Esophagus squamous epithelium (tissue), 5 donors: ENCODE measurements at places on chromosomes 1 and 21.

DNA sequence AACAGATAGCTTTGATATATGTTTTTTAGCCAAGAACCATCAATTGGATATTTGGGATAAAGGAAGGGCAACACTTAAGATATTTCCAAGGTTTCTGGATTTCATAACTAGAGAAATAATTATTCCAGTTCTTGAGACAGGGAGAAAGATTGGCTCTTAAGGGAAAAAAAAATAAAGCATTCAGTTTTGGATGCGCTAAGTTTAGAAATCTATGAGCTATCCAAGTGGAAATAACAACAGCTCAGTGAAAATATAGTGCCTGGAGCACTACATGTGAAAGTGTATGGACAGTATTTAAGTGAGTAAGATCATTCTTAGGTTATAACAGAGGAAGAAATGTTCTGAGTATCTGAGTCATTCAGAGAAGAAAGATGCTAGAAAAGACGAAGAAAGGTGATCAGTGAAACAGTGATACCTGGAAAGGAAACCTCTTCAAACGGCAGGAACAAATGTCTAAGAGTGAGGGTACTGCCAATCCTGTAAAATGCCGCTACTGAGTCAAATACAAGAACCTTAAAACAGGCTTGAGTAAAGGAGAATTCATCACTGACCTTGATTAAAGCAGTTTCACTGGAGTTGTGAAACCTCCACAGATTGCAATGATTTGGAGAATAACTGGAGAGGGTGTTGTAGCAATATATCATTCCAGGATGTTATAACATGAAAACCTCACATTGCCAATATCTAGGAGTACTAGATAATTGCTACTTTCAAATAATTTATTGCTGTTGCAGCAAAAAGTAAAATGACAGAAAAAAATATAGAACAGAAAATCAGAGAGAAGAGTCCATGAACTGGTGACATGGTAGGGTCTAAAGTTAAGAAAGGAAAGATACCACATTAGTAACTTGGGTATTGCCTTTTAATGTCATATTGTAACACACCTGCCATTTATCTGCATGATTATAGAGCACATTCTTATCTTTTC, 482.1 kb upstream of the RGS18 start:
- no peak for DNase-seq

DNA sequence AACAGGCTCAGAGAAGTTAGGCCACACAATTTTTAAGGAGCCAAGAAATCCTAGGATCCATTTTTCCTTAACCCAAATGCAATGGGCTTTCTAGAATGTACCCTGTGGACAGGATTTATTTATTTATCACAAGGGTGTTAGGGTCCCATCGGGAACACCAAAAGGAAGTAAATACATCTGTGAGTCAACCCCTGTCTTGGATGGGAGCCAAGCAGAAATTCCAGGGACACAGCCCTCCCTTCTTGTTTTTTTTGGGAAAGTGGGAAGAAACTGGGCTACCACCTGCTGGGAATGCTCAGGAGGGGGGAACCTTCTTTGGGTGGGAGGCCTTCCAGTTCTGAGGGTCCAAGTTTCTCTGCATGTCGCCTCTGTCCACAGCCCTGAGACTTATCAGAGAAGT, 1.3 kb downstream of the CRNN start:
- DNase-seq = no peak

GRCh38 chr1:31504001-31504400, 72.3 kb upstream of the TINAGL1 start:
- no peak for DNase-seq

DNA sequence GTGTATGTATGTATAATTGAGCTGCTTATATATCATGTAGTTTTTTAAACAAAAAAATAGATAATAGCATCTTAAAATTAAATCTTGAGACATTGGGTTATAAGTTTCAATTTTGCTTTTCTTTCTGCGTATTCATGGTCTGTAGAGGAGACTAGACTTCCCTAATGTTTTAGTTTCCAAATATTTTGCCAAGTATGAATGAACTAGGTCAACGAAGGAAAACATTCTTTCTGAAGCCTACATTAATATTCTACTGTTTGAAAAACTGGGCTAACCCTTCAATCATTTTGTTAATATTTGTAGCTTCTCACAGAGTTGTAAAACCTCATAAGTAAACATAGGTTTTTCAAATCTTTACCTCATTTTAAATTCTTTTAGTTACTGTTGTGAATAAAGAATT, 592.7 kb downstream of the USP25 start:
- DNase-seq = no peak

DNA sequence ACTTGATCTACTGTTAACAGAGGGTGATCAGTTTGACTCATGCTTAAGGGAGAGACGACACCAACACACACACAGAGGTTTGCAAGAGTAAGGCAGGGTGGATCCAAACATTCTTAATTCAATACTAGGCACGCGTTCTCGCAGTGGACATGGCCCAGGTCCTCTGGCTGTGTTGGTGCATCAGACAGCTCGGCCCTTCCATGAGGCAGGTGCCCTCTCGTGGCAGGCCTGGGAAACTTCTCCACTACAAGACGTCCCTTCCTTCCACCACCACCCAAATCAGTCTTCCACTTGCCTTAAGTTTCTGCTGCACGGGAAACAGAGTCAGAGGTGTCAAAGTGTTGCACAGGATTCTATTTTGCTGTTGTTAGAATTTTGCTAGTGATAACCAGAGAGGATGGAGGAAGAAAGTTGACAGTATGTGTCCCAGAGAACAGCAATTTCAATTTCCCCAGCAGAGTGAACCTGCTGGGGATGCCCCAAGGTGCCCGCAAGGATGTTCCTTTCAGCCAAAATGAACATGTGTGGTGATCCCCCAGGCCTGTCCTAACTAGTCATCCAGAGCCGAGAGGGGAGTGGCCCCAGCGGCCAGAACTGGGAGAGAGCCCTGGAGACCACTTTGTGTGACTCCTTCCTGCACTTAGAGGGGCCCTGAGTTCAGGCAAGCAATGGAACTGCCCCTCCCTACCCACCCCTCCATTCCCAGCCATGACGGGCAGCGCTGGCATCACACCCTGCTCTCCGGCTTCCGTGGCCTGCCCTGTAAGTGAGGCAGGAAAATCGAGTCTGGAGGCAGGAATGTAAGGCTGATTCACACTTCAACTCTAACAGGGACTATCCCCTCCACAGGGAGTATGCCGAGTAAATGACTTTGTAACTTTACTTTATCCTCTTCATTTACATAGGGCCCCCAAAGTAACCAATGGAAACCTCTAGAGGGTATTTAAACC, 34.8 kb downstream of the MX1 start:
- DNase-seq = no peak

DNA sequence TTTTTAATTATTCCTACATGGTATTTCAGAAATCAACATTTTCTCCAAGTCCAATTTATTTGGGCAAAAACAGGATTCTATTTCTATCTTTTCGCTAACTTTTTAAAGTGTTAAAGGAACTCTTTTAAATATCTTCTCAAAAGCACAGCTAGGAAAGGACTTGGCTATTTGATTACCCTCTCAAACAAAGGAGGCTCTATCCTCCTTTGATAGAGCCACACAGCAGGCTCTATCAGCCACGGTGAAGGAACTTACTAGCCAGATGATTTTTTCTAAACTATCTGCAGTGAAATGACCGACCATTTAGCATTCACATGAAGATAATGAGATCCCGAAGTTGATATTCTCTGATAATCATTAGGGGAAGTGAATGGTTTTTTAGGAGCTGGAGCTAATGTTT, 9.1 kb downstream of the ANGPTL7 start:
- DNase-seq = no peak

- no peak for DNase-seq
Measured at GRCh38 chr1:234235434-234235881, 137.8 kb upstream of the COA6 start.

GRCh38 chr1:26785611-26786436, 1.9 kb upstream of the PIGV start:
- no peak for DNase-seq

GRCh38 chr21:33036430-33037162, 10.9 kb downstream of the OLIG2 start:
- no peak for DNase-seq

- no peak for DNase-seq
Measured at GRCh38 chr1:47558601-47559593, 121.1 kb downstream of the FOXD2 start.

- DNase-seq = no peak
Measured at GRCh38 chr1:6637770-6638169, 13.1 kb downstream of the THAP3 start.

DNA sequence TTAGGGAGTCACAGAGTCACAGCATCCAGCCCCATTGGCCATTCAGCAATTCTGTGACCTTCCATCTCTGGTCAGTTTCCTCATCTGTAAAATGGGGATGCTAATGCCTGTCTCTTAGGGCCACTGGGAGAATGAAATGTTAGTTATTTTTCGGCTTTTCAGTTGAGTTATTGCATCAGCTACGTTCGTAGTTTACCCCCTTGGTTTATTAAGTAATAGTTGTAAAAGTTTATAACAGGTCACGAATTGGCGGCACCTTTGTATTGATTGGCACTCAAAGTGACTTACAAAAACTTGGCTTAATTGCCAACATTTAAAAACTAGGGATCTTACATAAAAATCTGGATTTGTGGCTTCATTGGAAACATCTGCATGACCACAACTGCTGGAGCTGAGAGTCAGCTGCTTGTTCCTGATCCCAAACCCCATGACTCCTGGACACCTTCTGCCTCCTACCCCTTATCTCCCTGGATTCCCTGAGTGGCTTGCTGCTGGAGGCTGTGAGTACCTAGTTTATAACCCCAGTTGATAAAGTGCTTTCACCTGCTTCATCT, 23.0 kb upstream of the SLC1A7 start:
- DNase-seq = no peak

DNA sequence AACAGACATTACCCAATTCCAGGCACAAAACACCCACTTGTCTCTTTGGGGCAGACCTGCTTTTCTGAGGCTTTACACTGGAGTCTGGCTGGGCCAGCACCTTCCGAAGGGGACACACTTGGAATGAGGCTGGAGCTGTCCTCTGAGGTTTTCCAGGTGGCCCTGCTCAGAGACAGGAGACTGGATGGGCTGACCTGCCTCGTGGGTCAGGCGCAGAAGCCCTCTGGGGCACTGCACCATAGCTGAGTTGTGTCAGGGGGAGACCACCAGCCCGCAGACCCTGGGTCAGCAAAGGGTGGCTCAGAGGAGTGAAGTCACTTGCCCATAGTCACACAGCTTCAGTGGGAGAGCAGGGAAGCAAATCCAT, 1.8 kb downstream of the SH2D5 start:
- DNase-seq = no peak

DNA sequence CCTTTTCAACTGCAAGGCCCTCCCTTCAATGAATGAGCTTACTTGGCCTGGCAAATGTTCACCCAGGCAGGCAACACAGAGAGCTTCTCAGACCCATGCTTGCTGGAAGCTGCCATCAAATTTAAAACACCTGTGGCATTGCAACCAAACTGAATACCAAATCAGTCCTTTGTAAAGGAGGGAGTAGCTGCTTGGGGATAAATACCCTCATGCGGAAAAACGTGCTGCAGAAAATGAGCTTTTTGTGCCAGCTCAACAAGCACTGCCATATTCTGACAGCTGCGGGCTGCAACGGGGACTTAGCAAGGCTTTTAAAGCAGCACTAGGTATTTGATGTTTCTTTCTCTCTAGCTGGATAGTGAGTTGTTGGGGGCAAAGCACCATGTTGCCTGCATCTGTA, 119.7 kb downstream of the PLPPR4 start:
- DNase-seq = no peak

- DNase-seq = no peak
Measured at GRCh38 chr1:159196543-159196942, 8.1 kb upstream of the ACKR1 start.

DNA sequence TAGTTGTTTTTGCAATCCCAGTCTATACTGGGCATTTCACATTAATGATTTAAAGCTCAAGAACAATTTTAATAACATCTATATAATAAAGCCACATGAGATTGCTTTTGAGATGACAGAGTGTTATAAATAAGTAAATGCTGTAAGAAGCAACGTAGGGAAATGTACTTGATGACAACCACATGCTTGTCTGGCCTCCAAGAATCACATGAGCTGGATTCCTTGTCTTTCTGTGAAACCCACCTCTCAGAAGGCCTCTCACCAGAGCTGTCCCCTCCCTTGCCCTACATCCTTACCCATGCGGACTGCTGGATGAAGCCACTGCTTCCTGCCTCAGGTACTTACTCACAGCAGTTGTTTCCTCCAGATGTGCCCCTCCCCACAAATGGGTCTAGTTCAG, 145.1 kb upstream of the CTTNBP2NL start:
- no peak for DNase-seq

- no peak for DNase-seq
Measured at GRCh38 chr21:41683815-41684214, 83.0 kb downstream of the RIPK4 start.

DNA sequence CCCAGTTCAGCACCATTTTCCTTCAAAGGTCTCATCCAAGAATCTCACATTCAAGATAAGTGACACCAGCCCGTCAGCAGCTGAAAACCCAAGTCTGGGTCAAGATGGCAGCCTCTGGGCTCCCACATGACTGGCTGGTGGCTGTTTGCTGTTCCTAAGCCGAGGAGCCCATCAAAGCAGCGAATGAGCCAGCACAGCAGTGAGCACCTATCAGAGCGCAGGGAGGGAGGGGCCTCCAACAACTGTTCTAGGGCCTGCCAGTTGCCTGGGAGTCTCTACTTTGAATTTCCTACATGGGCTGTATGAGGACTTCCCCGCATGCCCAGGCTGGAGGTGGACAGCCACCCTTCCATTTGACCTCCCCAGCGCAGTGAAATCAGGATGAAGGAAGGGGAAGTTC, 102.7 kb downstream of the ADARB1 start:
- DNase-seq = no peak

GRCh38 chr1:17616731-17617279, 77.3 kb downstream of the ARHGEF10L start:
- no peak for DNase-seq

DNA sequence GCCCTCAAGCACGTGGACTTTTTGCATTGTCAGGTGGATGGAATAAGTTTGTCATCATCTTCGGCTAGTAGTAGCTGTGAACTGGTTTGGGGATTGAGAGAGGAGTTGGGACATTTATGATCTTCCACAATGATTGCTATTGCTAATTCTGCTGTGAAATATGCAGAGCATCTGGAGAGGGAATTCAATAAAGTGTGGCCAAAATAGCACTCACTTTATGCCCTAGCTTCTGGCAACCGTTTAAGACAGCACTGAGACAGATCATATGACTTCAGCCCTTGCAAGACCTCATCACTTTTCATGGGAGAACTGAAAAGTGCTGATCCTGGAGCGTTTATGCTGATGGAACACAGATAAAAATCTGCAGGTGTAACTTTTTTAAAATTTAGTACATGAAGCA, 360.8 kb downstream of the GPATCH2 start:
- DNase-seq = no peak

DNA sequence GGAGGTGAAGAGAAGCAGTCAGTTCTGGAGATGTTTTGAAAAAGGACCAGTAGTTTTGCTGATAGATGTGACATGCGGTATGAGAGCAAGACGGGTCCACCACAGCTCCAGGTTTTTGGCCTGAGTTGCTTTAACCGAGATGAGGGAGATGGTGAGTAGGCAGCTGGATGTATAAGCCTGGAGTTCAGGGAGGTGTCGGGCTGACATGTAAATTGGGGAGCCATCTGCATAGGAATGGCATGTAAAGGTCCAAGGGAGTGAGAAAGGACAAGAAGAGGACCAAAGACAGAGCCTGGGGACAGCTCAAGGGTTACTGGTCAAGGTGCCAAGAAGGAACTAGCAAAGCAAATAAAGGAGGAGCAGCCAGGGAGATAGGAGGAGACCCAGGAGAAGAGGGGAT, 503.7 kb downstream of the MATN1 start:
- no peak for DNase-seq
